ENCODE measurements at places on chromosomes 3 and 15.
A peak's percentile ranks its signal among the peaks of the same experiment; 100 is the strongest.

DNA sequence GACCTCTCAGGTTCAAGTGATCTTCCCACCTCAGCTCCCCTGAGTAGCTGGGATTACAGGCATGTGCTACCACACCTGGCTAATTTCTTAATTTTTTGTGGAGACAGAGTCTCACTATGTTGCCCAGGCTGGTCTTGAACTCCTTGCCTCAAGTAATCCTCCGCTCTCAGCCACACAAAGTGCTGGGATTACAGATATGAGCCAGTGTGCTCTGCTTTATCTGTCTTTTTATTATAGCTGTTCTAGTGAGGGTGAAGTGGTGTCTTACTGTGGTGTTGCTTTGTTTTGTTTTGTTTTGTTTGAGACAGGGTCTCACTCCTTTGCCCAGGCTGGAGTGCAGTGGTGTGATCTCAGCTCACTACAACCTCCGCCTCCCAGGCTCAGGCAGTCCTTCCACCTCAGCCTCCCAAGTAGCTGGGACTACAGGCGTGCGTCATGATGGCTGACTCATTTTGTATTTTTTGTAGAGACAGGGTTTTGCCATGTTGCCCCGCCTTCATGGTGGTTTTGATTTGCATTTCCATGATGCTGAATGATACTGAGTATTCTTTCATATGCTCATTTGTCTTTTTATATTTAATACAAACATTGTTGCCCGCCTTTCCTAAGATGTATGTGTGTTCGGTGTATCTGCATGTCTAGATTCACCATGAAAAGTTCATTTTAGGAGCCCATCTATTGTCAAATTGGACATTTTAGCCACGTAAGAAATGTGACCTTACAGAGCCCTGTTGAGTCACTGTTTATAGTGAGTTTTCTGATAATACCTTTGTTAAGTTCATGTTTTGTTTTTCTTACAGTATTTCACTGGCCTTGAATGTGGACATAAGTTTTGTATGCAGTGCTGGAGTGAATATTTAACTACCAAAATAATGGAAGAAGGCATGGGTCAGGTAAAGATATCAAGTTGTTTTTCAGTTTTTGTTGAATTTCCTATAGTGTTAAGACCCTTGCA, 80.6 kb downstream of the ARIH1 start:
- DNase-seq, result no peak

DNA sequence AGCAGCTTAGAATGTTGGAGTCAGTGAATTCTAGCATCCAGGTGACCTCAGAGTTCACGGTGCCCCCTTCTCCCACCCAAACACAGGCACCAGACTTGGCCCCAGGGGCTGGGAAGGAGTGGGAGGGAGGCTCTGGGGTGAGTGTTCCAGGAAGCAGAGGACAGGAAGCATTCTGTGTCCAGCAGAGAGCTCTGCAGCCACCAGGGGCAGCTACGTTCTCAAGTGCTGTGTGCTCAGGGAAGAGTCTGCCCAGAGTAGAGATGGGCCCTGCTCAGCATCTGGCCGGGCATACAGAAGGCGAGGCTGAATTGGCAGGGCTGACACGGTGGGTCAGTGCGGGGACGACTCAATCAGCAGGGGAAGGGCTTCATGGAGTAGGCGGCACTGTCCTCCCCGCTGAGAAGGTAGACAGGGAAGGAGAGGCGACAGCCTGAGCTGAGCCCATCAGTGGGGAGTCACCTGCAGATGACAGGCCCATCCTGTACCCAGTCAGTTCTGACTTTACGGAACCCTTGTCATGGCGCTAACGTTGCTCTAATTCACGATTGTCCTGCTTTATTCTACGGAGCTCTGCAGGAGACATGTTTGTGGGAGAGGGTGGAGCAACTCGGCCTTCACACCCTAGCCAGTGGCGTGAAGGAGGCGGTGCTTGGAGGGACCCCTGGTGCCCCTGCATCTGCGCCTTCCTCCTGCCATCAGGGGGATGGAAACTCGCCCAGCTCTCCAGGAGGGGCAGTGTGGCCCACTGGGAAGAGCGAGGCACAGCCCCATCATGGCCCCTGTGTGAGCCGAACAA, 82.2 kb downstream of the C3orf70 start:
- DNase-seq, result no peak

GRCh38 chr15:89806559-89807550, 7.8 kb downstream of the ANPEP start:
- no peak for DNase-seq

GRCh38 chr3:46759239-46760167, 41.8 kb upstream of the PRSS50 start:
- DNase-seq, result no peak

DNA sequence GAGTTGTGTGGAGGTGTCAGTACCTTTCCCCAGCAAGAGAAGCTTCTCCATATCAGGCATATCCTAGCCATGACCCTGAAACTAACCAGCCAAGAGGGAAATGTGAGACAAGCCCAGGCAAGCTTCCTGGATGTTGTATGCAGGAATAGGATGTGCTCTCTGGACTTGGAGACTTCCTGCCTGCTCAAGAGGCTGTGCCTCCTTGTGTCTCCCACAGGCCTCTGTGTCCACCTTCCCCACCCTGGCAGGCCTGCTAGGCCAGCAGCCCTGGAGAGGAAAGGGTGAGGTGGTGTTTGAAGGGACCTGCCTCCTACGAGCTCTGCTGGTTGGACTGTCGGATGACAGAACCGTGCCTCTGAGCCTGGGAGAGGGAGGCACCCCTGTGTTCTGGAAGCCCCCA, 2.1 kb upstream of the DYNLT2B start:
- DNase-seq, result no peak

DNA sequence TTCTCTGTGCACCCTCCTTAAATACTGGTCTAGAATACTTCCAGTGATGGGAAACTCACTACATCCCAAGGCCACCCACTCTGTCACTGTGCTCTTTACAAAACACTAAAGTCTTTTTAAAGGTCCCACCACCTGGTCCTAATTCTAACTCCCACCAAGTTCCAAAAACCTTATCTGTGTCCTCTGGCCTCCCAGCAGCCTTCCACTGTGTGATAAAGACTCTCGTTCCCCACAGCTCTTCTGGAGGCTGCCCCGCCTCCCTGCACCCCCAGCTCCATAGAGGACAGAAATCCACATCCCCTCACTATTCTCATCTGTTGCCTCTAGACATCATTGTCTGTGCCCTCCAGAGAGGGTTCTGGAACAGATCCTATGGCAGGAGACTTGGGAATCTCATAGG, 276.4 kb downstream of the FAM43A start:
- no peak for DNase-seq

GRCh38 chr3:41198950-41199865, at the start of gene CTNNB1:
TSS of gene CTNNB1 (plus strand) at chr3:41199505. CDS start at chr3:41224069, 24,564 bp downstream.
- peak; percentile 73 for DNase-seq

DNA sequence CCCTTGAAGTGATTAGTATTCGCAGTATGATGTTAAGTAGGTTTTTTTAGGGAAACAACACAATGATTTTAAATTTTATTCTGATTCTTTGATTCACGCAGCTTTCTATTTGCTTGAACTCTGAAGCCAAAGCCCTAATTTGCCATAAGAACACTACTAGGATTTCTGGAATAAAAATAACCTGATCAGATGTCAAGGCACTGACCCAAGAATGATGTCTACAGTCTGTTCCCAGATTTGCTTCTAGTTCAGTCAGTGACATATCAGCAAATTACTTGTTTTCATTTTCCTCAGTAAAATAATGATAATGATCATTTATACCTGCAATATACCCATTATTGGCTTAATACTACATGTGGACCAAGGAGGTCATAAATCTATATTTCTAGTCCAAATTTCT, 179.5 kb upstream of the EIF1B start:
- DNase-seq, result no peak

DNA sequence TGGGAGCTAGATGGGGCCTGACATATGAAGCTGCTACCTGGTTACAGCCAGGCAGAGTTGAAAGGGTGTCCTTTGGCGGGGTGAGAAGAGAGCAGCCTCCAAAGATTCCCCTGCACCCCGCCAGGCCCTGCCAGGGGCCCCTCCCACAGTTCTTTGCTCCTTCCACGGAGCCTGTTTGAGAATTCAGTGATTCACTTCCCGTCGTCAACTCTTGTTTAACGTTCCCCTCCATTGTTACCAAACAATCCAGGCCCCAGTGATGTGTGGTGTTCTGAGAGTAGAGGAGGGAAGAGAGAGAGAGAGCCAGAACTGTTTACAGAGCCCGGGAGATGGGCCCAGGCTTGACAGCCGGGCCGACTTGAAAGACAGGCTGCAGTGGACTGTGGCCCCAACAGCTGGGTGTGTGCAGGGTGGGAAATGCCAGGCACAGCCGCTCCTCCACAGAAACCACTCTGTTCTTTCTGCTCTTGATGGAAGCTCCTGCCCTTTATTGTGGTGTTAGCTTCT, 81.5 kb downstream of the SMAD3 start:
- DNase-seq, result no peak

- no peak for DNase-seq
Observed at GRCh38 chr3:189557824-189558223, 73.4 kb upstream of the TP63 start.

- DNase-seq, result peak; percentile 41
Observed at GRCh38 chr3:184716622-184717398, 4.9 kb upstream of the MAGEF1 start.

DNA sequence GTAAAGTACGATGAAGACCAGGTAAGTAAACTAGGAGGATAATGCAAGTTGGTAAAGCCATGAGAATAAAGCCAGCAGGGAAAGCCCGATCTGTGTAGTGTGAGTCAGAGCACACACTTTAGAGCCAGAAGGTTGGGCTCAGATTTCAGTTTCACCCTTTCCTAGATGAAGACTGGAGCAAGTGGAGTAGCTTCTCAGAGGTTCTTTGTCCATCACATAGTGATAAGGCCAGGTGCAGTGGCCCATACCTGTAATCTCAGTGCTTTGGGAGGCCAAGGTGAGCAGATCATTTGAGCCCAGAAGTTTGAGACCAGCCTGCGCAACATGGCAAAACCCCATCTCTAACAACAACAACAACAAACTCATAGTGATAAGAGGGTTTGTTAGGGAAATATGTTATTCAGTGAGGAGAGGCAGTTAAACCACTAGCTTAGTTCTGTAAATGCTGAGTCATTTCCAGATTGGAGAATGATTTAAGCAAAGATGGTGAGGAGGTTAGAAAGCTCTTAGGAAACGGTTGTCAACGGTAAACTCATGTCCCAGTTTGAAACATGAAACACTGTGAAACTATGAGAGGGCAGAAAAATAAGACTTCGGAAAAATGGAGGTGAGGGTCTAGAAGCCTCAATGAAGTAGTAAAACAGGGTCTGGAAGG, 39.0 kb downstream of the IL12A start:
- DNase-seq, result no peak

DNA sequence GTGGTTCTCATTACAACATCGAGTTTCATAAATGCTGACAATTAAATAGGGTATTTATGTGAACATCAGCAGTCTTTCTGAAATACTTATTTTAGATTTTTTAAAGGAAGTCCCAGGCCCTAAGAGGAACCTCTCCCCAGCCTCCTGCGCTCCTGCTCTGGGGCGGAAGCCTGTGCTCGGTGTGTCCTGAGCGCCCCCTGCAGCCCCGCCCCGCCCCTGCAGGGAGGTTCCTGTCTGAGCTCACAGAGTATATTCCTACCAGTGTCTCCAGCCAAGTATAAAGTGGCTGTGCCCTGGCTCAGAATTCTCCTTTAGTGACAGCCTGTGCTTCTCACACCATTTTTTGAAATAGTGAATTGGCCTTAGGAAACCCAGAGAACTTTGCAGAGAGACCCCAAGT, 567.9 kb downstream of the GOLGA6L6 start:
- no peak for DNase-seq

GRCh38 chr15:75197062-75197630, 4.5 kb upstream of the C15orf39 start:
- no peak for DNase-seq

- DNase-seq, result no peak
Observed at GRCh38 chr3:65483480-65483879, 555.2 kb downstream of the MAGI1 start.

GRCh38 chr3:86743233-86743632, 247.7 kb downstream of the VGLL3 start:
- DNase-seq, result no peak

GRCh38 chr3:3648988-3649679, 150.1 kb upstream of the LRRN1 start:
- DNase-seq, result no peak

GRCh38 chr3:151144760-151145159, 58.3 kb downstream of the GPR171 start:
- no peak for DNase-seq

DNA sequence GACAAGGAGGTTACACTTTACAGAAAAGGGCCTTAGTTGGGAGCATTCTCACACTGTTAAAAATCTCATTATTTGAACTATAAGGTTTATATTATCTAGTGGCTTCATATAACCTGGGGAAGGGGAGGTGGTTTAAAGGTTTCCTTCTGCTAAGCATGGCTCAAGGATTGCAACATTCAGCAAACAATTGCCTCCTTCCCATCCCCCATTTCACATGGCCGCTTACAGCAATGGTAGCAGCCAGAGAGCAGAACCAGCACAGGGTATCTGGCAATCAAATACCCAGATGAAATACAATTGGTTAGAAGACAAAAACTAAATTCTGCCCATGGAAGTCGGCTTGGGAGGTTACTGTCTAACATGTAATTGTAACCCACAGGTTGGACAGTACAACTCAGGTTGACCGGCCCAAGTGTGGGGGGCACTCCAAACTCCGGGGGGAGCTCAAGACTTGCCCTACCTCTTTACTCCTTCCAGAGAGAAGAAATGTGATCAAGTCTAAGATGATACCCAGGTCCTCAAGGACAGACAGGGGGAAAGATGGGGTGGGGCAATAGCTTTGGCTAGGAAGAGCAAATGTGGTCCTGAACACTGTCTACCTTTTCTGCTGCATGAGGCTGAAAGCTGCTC, 15.5 kb downstream of the ETV5 start:
- no peak for DNase-seq

DNA sequence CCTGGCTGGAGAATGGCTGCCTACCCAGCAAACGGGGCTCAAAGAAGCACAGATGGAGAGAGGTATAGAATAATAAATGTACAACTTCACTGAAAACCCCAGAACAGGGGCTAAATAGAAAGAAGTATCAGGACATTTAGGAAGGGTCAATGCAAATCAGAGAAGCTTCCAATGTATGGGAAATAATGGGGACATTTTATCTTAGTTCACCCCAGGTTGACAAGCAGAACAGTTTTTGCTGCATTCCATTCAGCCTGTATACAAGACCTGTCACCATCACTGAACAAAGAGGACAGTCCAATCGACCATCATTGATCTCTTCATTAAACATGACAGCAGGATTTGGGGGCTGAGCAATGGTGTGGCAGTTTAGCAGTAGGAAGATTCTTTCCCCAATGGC, 68.1 kb downstream of the MYH15 start:
- DNase-seq, result no peak

- DNase-seq, result no peak
Observed at GRCh38 chr15:85693277-85693676, 101.4 kb downstream of the KLHL25 start.

- no peak for DNase-seq
Observed at GRCh38 chr3:22334996-22335395, 584.0 kb upstream of the ZNF385D start.

GRCh38 chr3:32859604-32860237, 41.9 kb downstream of the TRIM71 start:
- DNase-seq, result no peak

GRCh38 chr15:66042624-66043023, 173.3 kb downstream of the RAB11A start:
- DNase-seq, result no peak
